ENCODE measurements at places on chromosomes 2 and 18.
A peak's percentile ranks its signal among the peaks of the same experiment; 100 is the strongest.

DNA sequence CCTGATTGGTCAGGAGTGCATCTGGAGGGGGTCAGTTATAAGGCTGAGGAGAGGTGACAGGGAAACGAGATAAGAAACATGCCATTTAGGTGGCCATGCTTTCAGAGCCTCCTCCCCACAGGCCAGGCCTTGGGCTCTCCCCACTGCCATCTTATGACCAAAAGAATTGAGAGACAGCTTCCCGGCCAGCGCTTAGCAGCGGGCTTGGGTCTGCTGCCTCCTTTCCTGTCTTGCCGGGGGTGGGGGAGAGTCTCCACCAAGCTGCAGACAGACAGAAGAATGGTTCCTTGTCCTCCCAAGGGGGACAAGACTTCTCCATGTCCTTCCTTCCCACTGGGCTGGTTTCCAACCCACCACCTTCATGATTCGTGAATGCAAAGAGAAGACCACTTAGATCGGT is 171.3 kb downstream of the SMAD7 start:
- DNase-seq = no peak

- DNase-seq = no peak
Observed at GRCh38 chr18:51654488-51655326, 457.2 kb upstream of the MEX3C start.

- no peak for DNase-seq
Observed at GRCh38 chr2:64610316-64610855, 43.3 kb downstream of the SERTAD2 start.

DNA sequence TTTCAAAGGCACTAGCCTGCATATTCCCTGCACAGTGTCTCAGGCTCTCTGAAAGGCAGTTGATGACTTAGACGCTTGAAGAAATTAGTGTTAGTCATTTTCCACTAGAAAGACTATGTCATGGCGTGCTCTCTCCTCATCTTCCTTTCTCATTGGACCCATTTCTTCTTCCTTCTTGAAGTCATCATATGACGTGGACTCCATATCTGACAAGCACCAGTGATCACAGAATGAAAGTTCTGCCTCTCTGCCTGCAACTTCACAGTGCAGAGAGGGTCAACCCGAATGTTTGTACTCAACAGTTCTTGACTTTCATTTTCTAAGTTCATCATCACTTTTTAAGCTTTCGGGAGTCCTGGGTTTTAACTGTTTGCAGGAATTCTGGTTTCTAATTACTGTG is 63.7 kb upstream of the CYRIA start:
- DNase-seq = no peak

- no peak for DNase-seq
Observed at GRCh38 chr2:8587251-8587791, 94.5 kb upstream of the ID2 start.

- no peak for DNase-seq
Observed at GRCh38 chr2:139469985-139470384, 689.8 kb upstream of the NXPH2 start.

GRCh38 chr2:200378652-200379290 is 72.3 kb downstream of the SPATS2L start:
- DNase-seq = no peak

- no peak for DNase-seq
Observed at GRCh38 chr2:27003857-27004256, 28.9 kb upstream of the TMEM214 start.

GRCh38 chr2:111219734-111220505 is 99.2 kb downstream of the BCL2L11 start:
- DNase-seq = no peak

GRCh38 chr2:231722721-231723307 is 14.5 kb downstream of the PTMA start:
- no peak for DNase-seq

DNA sequence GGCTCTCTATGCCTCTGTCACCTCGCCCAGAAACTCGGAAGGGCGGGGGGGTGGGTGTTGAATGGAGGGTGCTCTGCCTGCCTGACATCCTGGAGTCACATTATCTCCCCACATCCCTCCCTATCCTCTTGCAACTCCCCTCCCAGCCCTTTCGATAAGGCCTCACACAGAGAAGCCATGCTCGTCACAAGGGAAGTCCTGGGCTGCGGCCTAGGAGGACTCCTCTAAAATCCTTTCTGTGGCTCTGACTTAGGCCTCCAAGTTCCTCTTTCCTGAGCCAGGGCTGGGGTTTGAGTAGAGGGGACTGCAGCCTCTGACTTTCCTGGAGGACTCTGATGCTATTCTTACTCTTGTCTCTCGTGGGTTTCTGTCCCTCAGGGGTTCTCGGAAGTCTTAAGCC is 75.0 kb upstream of the PKDCC start:
- DNase-seq = no peak

- no peak for DNase-seq
Observed at GRCh38 chr2:169716238-169716886, 17.3 kb upstream of the KLHL23 start.

GRCh38 chr18:55506074-55506473 is 81.9 kb downstream of the TCF4 start:
- no peak for DNase-seq

DNA sequence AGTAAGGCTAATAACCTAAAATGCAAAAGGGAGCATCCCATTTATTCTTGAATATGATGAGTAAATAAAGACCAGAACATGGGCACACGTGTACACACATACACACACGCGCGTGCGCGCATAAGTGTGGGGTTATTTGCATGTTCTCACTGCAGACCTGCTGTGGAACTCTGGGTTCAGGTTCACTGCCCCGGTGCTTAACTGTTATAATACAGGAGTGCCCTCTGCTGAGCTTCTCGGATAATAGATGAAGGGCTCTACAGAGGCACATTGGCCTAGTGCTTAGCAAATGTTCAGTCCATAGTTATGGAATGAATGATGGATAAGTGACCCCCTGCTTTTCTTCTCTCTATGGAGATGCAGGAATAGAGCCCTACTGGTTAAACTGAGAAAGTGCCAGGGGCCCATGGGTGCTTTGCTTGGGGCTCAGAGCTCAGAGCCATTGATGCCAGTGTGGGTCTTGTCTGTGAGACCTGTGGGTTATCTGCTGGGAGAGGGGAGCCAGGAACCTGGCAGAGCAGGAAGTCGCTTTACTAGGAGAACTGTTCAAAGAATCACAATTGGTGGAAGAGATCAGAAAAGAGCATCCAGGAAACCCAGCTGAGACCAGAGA is 3.6 kb upstream of the ARL4C start:
- DNase-seq = peak; percentile 87

GRCh38 chr2:191643429-191643828 is 34.5 kb upstream of the NABP1 start:
- DNase-seq = no peak

DNA sequence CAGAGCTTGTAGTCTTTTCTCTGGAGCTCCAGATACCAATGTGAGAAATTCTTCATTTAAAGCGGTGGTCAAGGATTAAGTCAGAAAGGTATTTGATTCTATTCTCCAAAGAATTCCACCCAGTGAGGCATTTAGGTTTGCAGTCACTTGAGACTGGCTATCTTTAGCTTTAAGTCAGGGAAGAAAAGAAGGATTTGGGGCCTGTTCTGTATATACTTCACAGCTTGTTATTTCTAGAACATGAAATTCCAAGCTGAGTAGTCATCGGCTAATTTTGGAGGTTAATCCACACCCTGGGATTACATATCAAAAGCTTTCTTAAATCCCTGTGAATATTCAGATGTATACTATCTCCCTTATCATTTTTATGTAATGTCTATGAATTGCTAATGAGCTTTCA is 39.4 kb downstream of the MYOM1 start:
- no peak for DNase-seq

DNA sequence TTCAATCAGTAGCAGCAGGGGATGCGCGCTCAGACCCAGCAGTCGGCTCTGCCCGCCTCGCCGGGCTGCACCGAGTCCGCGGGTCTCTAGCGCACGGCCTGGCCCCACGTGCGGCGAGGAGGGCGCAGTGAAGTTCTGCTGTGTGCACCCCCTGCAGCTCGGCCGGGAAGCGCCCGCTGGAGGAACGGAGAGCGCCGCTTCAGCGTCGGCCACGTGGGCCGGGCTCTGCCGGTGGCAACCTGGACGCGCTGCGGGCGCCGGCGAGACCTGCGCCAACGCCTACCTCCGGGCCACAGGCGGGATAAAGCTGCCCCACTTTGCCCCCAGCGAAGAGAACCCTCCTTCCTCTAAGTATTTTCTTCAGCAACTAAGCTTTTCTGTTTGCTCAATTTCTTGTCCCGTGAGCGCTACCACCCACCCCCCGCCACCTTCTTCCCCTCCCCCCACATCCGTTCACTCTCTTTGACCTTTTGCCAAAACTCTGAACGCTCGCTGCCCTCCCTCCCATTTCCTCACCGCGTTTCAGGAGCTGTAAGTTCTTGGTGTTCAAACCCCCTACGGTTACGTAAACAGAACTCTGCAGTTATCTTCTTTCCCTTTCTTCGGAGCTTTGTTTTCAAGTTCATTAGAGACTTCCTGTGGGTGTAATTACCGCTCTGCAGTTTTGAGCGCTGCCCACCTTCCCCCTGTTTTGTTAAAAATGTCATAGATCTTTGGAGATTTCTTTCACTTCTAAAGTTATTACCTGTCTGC is 42.6 kb upstream of the EDAR start:
- peak; percentile 75 for DNase-seq

DNA sequence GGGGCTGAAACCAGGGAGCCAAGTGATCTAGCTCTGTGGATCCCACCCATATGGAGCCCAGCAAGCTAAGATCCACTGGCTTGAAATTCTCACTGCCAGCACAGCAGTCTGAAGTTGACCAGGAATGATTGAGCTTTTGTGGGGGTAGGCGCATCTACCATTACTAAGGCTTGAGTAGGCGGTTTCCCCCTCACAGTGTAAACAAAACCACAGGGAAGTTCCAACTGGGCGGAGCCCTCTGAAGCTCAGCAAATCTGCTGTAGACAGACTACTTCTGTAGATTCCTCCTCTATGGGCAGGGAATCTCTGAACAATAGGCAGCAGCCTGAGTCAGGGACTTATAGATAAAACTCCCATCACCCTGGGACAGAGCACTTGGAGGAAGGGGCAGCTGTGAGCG is 96.7 kb downstream of the CCDC148 start:
- DNase-seq = no peak

GRCh38 chr2:130241041-130241707 is 42.9 kb upstream of the TUBA3E start:
- DNase-seq = no peak

DNA sequence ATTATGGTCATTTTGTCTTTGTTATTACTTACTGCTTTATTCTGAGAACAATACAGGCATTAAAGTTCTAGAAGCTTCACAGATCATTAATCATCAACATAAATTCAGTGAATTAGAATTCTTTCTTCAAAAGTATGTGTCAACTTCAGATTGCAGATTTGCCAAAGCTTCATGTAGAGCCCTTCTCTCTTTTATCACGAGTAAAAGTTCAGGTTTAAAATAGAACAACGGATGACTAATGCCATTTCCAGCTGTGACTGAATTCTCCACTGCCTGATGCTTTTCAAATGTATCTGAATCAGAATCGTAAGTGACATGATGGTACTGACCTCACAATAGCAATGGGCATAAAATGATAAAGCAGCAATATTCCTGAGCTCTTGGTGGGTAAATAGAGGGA is 116.0 kb downstream of the ABCA12 start:
- DNase-seq = no peak

DNA sequence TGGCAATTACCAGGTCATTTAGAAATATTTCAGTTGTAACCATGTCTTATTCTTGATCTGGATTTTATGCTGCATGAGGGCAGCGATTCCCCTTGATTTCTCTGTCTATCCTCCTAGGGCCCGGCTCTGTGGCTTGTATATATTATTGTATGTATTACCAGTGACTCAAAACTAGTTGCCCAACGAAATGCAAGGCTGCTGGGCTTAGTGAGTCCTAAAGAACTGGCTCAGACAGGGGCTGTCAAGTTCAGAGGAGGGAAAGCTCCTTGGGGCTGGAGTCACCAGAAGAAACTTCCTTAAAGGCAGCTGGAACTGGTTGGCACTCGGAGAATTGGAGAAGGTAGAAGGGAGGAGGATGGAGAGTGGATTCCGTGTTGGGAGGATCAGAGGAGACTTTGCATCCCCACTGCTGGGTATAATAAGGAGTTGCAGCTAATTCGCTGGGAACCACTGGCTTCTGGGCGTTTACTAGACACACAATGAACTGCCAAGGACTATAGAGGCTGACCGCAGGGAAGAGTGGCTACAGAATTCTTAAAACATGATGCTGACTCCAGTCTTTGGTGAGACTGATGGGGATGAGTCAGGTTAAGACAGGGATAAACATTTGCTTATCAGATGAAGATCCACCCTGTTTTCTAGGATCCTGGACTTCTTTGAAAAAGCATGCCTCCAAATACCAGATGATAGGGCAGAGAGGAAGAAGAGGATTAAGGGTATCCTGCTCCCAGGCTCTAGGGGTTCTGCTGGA is 104.3 kb downstream of the PRKCE start:
- no peak for DNase-seq

GRCh38 chr2:27118525-27119329 is at the start of gene CGREF1:
TSS of gene CGREF1 (minus strand) at chr2:27119128. CDS start at chr2:27104366, 14,762 bp downstream.
- DNase-seq = no peak

DNA sequence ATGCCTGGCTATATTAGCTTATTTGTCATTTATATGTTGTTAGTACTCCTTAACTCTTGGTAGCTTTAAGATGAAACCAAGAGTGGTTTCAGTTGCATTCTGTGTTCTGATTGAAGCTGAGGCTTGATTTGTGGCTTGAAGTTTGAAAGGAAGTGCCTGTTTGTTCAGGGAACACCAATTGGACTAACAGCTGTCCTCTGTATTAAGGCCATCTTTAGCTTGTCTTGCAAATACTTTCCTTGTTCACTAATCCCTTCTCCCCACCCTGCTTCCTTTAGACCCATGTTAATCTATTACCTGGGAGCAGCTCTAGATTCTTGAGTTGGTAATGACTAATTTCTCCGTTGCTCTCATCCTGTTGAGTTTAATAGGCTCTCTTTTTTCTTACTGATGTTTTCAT is 13.4 kb downstream of the ITGA6 start:
- no peak for DNase-seq

DNA sequence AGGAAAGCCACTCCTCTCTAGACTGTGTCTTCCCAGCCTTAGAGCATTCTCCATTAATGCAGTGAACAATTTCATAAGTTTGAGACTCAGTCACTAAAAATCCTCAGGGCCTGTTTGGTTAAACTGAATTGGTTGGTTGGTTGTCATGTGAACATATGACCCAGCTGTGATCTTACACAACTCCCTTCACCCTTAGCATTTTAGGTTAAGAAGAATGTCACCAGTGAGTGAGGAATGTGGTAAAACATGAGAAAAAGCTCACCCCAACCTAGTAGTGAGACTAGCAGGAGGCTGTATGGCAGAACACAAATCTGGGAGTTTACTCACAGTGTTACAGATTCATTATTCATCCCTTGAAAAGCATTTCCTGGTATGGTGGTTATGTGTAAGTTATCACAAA is 32.4 kb downstream of the LHCGR start:
- DNase-seq = no peak

GRCh38 chr2:38945372-38945771 is 55.7 kb downstream of the ARHGEF33 start:
- DNase-seq = no peak

GRCh38 chr2:154194909-154195643 is 323.4 kb downstream of the GALNT13 start:
- no peak for DNase-seq

- DNase-seq = no peak
Observed at GRCh38 chr2:145197944-145198343, 678.0 kb upstream of the ZEB2 start.

- DNase-seq = no peak
Observed at GRCh38 chr2:13745330-13745729, 887.2 kb upstream of the LRATD1 start.

GRCh38 chr18:493986-494983 is 6.2 kb downstream of the COLEC12 start:
- DNase-seq = no peak

All from CD4-positive, alpha-beta T cell treated with Interleukin-15 for 4 hours (primary cell).